ENCODE measurements at places on chromosomes 16 and 17. TPM values are rescaled to one million over a fixed set of nuclear protein-coding genes. Genes with fewer than 3 reads are reported as not detected.

GRCh38 chr17:61627125-61627524 lies 36.1 kb upstream of the NACA2 start:
- H3K27me3 ChIP-seq, result no peaks in the 10 kb centered on the region
- no peaks in the 10 kb centered on the region for H3K4me1 ChIP-seq
- no peaks in the 10 kb centered on the region for H3K36me3 ChIP-seq
- no peak overlapping the region for H3K4me3 ChIP-seq
- DNase-seq, result no peak

DNA sequence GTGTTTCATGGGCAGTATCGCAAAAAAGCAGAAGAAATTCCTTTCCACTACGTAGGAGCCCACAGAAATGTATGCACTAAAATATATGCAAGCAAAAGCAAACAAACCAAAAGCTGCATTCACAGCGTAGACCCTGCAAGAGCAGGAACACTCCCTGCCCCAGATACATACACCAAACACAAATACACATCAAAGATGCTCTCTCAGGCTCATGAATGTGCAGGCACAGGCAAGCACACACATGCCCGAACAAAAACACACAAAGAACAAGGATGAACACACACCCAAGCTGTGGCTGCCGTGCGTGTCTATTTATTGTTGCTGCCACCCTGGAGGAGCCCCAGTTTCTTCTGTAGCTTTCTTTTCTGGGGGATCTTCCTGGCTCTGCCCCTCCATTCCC lies 1.7 kb downstream of the NUPR1 start:
- DNase-seq, result no peak
- no peaks in the 10 kb centered on the region for H3K36me3 ChIP-seq
- no peak overlapping the region for H3K4me3 ChIP-seq
- no peak overlapping the region for H3K27ac ChIP-seq
- H3K27me3 ChIP-seq, result no peaks in the 10 kb centered on the region
- H3K4me1 ChIP-seq, result peaks cover 17% of the 10 kb centered on the region

DNA sequence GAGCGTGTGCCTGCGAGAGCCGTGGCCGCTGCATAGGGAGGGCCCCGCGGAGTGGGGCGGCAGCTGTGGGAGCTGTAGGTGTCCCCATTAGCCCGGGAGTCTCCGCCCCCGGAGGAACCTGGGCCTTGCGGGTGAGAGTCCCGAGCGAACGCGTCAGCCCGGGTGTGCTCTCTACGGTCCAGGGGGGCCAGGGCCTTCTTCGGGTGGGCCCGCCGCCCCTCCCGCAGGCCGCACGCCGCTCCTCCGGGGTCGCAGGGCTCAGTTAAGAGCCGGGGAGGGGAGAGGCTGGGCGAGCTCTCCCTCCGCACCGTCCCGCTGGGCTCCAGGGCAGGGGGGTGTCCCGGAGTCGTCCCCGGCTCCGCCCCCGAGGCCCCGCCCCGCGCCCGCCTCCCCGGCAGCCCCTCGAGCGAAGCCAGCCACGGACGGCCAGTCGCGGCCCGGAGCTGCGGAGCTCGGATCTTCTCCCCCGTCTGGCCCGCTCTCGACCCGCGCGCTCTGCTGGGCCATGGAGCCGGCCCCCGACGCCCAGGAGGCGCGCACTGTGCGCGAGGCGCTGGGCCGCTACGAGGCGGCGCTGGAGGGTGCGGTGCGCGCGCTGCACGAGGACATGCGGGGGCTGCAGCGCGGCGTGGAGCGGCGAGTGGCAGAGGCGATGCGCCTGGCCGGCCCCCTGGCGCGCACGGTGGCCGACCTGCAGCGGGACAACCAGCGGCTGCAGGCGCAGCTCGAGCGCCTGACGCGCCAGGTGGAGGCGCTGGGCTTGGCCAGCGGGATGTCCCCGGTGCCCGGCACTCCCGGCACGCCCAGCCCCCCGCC lies at the start of gene SMTNL2:
Gene SMTNL2, plus strand, starts transcription at position 429 of the 816 bp plus-strand sequence. Its CDS starts 77 bp downstream, at position 506.
- peaks cover 22% of the 10 kb centered on the region for H3K27me3 ChIP-seq
- no peaks in the 10 kb centered on the region for H3K4me1 ChIP-seq
- H3K27ac ChIP-seq, result no peak within 1 kb of the TSS
- no peak for DNase-seq

DNA sequence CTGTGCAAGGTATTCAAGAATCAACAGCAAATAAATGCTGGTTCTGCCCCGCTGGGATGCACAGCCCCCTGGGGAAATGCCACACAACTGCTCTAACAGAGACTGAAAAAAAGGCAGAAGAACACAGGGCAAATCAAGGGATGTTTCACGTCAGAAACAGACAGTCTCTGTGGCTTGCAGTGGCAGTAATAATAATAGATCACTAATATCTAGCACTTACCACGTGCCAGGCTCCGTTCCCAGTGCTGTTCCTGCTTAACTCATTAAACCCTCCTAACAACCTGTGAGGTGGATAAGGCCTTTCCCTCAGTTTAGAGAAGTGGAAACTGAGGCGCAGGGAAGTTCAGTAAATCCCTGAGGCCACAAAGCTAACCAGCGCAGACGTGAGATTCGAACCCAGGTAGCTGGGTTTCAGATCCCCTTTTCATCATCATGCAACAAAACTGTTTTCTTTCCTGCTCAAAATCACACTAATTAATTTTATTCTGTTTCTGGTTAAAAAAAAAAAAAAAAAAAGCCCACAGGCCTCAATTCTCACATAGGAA lies 36.7 kb downstream of the ARHGAP17 start:
- H3K4me3 ChIP-seq, result no peak overlapping the region
- H3K4me1 ChIP-seq, result peaks cover under 1% of the 10 kb centered on the region
- peaks cover 18% of the 10 kb centered on the region for H3K36me3 ChIP-seq
- H3K27ac ChIP-seq, result no peak overlapping the region
- H3K27me3 ChIP-seq, result no peaks in the 10 kb centered on the region

GRCh38 chr16:17836868-17837602 lies 366.3 kb upstream of the XYLT1 start:
- no peak for DNase-seq
- H3K36me3 ChIP-seq, result no peaks in the 10 kb centered on the region
- H3K4me3 ChIP-seq, result no peak overlapping the region
- no peak overlapping the region for H3K27ac ChIP-seq

DNA sequence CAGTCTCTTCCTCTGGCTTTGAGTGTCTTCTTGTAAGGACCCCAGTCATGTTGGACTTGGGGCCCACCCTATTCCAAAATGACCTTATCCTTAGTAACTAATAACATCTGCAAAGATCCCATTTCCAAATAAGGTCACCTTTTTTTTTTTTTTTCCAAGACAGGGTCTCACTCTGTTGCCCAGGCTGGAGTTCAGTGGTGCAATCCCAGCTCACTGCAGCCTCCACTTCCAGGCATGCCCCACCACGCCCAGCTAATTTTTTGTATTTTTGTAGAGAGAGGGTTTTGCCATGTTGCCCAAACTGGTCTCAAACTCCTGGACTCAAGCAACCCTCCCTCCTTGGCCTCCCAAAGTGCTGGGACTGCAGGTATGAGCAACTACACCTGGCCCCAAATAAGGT lies 118.8 kb upstream of the GSE1 start:
- H3K27me3 ChIP-seq, result no peaks in the 10 kb centered on the region
- no peak overlapping the region for H3K4me3 ChIP-seq
- no peak for DNase-seq
- no peaks in the 10 kb centered on the region for H3K36me3 ChIP-seq
- no peaks in the 10 kb centered on the region for H3K4me1 ChIP-seq

LMF1 gene
- polyA plus RNA-seq, result 15.8 TPM

- no peaks in the 10 kb centered on the region for H3K27me3 ChIP-seq
- H3K36me3 ChIP-seq, result peaks cover 30% of the 10 kb centered on the region
- H3K4me1 ChIP-seq, result no peaks in the 10 kb centered on the region
- DNase-seq, result no peak
- H3K27ac ChIP-seq, result no peak overlapping the region
Measured at GRCh38 chr16:8641671-8642070, 20.2 kb downstream of the METTL22 start.

DNA sequence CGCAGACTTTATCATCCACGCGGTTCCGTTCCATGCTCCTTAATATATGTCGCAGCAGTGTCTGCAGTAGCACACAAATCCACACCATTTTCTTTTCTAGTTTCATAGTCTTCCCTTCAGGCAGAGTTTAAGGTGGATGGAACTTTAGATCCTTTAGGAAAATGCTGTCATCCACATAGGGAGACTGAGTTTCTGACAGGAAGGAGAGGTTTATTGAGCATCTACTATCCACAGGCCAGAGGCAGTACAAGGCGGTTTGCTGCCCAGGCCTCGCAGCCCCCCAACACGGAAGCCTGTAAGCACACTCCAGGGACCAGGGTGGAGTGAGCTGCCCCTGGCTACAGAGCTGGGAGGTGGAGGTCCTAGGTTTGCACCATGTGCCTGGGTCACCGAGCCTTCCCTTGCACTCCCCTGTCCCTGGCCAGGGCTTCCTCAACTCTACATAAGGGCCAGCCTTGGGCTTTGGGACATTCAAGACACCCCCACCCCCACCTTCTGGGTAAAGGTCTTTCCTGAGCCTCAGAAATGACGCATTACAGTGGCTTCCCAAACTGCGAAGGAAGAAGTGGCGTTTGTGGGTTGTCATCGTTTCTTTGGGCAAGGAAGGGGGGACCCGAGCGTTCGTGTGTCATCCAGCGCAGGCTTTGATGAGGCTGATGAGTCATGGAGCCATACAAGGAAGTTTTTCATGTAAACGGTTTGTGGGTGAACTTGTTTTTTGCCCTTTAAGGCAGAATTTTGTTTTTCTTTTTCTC lies 146.5 kb upstream of the PLCG2 start:
- no peaks in the 10 kb centered on the region for H3K27me3 ChIP-seq
- H3K27ac ChIP-seq, result peak overlapping the region; percentile 79
- no peak overlapping the region for H3K4me3 ChIP-seq
- peak; percentile 58 for DNase-seq

SEPHS2 gene
- 59.0 TPM for polyA plus RNA-seq

DNA sequence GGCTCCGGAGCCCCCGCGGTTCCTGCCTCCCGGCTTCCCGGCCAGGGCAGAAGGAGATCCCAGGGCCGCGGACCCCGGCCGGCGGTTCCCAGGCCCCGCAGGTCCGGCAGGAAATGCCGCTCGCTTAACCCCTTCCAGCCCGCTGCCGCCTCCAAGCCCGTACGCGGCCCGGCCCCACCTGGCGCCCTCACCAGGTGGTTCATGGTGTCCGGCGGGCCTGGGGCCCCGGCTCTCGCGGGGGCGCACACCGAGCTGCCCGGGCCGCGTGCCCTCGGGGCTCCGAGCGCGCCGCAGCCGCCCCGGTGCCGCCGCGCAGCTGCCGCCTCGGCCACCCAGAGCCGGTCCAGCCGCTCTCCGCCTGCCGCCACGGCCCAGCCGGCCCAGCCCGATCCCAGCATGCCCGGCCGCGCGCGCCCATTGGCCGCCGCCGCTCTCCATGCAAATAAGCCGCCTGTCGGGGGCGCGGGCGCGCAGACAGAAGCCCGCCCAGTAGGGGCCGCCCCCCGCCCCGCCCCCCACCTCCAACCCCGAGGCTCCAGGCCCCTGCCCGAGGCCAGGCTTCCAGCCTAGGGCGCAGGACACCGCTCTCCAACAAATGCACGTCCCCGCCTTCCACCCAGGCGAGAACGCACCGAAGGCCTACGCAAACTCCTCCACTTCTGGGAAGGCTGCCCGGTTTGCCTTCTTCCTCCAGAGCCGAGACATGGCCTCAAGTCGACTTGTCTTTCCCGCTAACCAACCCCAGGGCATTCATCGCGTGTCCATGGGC lies at the start of gene BCAR1:
Gene BCAR1, minus strand, starts transcription at position 345 of the 769 bp plus-strand sequence. Its CDS starts 142 bp downstream, at position 203.
- H3K4me3 ChIP-seq, result no peak within 1 kb of the TSS
- H3K27me3 ChIP-seq, result peaks cover 25% of the 10 kb centered on the region
- no peak for DNase-seq
- H3K27ac ChIP-seq, result no peak within 1 kb of the TSS

- no peaks in the 10 kb centered on the region for H3K36me3 ChIP-seq
- no peak for DNase-seq
- H3K27me3 ChIP-seq, result no peaks in the 10 kb centered on the region
- H3K4me3 ChIP-seq, result no peak overlapping the region
Measured at GRCh38 chr17:64411999-64412771, 21.5 kb upstream of the PECAM1 start.

DNA sequence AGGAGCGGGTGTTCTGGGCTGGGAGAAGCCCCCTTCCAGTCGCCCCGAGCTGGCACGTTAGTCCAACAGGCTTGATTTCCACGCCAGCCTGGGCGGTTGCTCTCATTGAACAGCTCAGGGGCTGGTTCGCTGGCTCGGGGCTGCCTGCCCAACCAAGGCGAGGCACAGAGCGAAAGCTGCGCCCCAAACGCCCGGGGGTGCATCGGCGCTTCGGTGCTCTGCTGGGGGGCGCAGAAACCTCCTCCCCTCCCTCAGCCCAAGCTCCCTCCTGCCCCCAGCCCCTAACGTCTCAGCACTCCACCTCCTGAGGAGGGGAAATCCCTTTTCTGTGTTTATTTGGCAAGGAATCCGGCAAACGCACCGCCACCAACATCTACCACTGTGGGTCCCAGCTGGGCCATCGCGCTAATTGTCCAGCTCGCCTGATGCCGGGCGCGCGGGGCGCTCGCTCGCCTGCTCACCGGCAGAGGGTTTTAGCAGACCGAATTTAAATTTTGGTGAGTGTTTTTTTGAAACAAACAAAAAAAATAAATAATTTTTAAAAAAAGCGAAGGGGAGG lies 29.5 kb upstream of the RBFOX1 start:
- DNase-seq, result no peak
- H3K4me3 ChIP-seq, result no peak overlapping the region
- H3K4me1 ChIP-seq, result no peaks in the 10 kb centered on the region
- no peak overlapping the region for H3K27ac ChIP-seq

- no peak overlapping the region for H3K4me3 ChIP-seq
- no peaks in the 10 kb centered on the region for H3K36me3 ChIP-seq
- no peaks in the 10 kb centered on the region for H3K27me3 ChIP-seq
- peaks cover 10% of the 10 kb centered on the region for H3K4me1 ChIP-seq
Measured at GRCh38 chr16:81499576-81500380, 55.2 kb downstream of the CMIP start.

GRCh38 chr16:85288341-85288868 lies 176.1 kb upstream of the CIBAR2 start:
- no peak for DNase-seq
- no peaks in the 10 kb centered on the region for H3K4me1 ChIP-seq
- no peak overlapping the region for H3K27ac ChIP-seq

MEOX1 gene
- 5.4 TPM for polyA plus RNA-seq

KCNJ12 gene
- not detected for polyA plus RNA-seq

C16orf96 gene
- polyA plus RNA-seq, result 0.05 TPM

- H3K4me1 ChIP-seq, result peaks cover 24% of the 10 kb centered on the region
- H3K27me3 ChIP-seq, result no peaks in the 10 kb centered on the region
- no peaks in the 10 kb centered on the region for H3K36me3 ChIP-seq
- no peak for DNase-seq
- H3K4me3 ChIP-seq, result no peak overlapping the region
Measured at GRCh38 chr17:38926293-38927070, 1.1 kb downstream of the LASP1NB start.

- no peak overlapping the region for H3K27ac ChIP-seq
- no peaks in the 10 kb centered on the region for H3K27me3 ChIP-seq
- H3K36me3 ChIP-seq, result no peaks in the 10 kb centered on the region
- H3K4me1 ChIP-seq, result peaks cover 26% of the 10 kb centered on the region
- DNase-seq, result no peak
- H3K4me3 ChIP-seq, result no peak overlapping the region
Measured at GRCh38 chr17:57459286-57459915, 203.1 kb downstream of the MSI2 start.

CDC42EP4 gene
- 0.29 TPM for polyA plus RNA-seq

DNA sequence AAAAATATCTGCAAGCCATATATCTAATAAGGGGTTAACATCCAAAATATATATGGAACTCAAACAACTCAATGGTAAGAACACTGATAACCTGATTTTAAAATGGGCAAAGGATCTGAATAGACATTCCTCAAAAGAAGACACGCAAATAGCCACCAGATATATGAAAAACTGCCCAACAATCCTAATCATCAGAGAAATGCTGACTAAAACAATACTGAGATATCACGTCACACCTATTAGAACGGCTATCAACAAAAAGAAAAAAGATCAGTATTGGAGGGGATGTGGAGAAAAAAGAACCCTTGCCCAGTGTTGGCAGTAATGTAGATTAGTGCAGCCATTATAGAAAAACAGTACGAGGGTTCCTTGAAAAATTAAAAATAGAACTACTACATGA lies 97.2 kb downstream of the CEP112 start:
- DNase-seq, result no peak
- no peak overlapping the region for H3K27ac ChIP-seq
- H3K36me3 ChIP-seq, result no peaks in the 10 kb centered on the region
- H3K4me3 ChIP-seq, result no peak overlapping the region

Measured in CD8-positive, alpha-beta memory T cell (primary cell).